ENCODE measurements at places on chromosomes 13 and 19.

- no peak for DNase-seq
These were observed 6.3 kb upstream of the PNMA8C start for GRCh38 chr19:46435009-46435408.

DNA sequence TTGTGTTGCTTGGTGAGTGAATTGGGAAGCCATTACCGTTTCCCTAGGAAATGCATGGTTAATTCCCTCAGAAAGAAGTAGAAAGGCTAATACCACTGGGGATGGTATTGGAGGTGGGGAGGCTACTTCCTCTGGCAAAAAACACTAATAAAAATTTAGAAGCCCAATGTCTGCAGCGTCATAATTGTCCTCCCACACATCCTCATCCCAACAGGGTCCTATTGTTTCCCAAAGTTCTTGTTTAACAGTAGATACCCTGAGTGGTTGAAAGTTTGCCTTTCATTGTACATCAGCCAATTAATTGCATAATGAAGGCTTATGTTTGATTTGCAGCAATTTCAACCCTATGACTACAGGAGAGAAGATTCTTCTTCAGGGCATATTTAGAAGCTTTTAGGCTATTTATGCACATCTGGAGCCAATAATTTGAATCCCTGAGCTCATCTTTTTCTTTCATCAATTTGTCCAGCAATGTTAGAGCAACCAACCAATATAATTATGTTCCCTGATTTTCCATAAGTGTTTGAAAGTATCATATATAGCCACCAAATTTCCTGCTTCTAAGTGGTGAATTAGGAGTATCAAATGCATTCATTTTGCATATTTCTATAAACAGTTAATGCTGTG is 491.0 kb downstream of the SLITRK5 start:
- DNase-seq: no peak

DNA sequence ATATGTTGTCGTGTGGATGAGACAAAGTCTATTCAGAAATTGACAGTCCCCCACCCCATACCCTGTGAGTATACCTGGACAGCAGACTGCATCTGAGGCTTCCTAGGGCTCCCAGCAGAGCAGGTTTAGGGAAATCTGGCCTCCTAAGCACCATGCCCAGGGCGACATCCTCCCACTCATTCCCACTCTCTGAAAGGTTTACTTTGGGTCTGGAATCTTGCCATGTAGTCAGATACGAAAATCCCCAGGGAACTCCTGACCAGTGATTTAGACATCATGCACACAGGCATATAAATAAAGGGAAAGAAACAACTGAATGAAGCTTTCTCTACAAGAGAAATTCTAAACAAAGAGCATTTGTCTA is 717 bp upstream of the NALCN start:
- DNase-seq: no peak

GRCh38 chr19:6528544-6529121 is 2.2 kb upstream of the TNFSF9 start:
- DNase-seq: peak; percentile 35

- no peak for DNase-seq
These were observed 171.7 kb upstream of the KLF12 start for GRCh38 chr13:74305876-74306275.

GRCh38 chr19:57031106-57031505 is 88.7 kb upstream of the USP29 start:
- no peak for DNase-seq

GRCh38 chr13:110850006-110850405 is 64.9 kb downstream of the ANKRD10 start:
- no peak for DNase-seq

DNA sequence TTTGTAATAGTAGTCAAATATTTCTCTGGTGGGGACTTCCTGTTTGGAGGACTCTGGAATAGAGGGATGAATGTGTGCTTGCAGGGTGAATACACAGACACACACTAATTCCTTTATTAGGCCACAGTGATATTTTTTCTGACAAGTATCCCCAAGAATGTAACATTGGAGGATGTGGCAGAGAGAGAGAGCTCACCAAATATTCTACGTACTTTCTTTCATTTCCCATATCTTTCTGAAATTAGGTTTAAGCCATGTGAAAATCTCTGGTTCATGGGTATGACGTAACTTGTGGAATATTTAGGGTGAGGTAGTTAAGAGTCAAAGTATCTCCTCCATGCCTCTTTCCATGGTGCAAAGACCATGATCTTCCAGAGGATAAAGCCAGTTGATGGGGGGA is 463.4 kb downstream of the DIAPH3 start:
- DNase-seq: no peak

GRCh38 chr13:98749501-98749900 is 3.0 kb downstream of the SLC15A1 start:
- DNase-seq: no peak

- DNase-seq: no peak
These were observed 8.7 kb downstream of the HOMER3 start for GRCh38 chr19:18932216-18932841.

GRCh38 chr13:35810321-35810720 is 320.9 kb downstream of the DCLK1 start:
- no peak for DNase-seq

- no peak for DNase-seq
These were observed 219.6 kb downstream of the RAP2A start for GRCh38 chr13:97653443-97654140.

- DNase-seq: no peak
These were observed 11.5 kb upstream of the WBP4 start for GRCh38 chr13:41049480-41050440.

- DNase-seq: no peak
These were observed 379.8 kb downstream of the TBC1D4 start for GRCh38 chr13:75102001-75102716.

GRCh38 chr13:91459485-91459884 is 61.1 kb downstream of the GPC5 start:
- no peak for DNase-seq

GRCh38 chr13:81664872-81665271 is 1323.9 kb upstream of the SPRY2 start:
- no peak for DNase-seq

GRCh38 chr13:99743094-99743493 is 228.5 kb downstream of the ZIC5 start:
- no peak for DNase-seq

- no peak for DNase-seq
These were observed 128.0 kb downstream of the TRPC4 start for GRCh38 chr13:37741536-37741935.

DNA sequence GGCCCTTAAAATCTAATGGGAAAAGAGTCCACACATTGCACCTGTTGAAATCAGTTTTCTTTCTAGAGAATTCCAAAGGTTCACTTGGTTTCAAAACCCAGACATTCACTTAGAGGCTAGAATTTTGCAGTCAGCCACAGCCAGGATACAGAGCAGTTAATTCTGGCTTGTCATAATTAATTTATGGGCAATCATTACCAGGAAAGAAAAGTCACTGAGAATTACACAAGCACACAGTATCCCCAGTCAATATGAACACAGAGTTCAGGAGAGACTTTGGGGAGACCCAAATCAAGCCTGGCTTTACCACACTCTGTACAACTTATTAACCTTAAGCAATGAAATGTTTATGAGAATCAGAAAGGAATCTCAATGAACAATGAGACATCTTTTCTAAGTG is 224.3 kb upstream of the SOX21 start:
- DNase-seq: no peak

DNA sequence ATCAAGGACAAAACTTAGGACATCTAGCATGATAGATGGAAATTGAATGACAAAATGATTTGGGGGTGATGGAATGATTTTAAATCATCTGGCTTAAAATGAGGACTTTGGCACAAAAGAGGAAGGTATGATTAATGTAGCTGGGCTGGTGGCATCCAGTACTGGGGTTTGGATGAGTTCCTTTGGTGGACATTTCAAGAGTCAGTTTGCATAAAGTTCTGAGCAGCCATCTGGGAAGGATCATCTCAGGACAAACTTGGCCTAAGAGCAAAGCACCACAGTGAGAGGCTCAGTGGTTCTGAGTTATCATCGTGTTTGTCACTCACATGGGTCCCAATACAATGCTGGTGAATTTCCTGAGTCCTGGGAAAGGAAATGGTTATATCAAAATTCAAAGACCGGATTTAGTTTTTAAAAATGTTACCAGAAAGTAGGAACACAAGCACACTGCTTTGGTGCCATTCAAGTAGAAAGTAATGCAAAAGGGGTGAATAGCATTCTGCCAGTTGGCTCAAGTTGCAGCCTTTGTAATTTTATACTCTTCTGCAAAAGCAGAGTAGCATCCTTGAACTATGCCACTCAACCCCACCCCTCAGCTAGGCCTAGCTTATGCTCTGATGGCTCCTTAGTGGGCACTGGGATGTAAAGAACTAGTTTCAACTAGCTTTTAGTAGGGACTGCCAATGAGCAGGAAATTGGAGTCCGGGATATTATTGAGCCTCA is 219.0 kb downstream of the COG6 start:
- DNase-seq: no peak

GRCh38 chr19:55392820-55393761 is 7.4 kb downstream of the RPL28 start:
- no peak for DNase-seq

DNA sequence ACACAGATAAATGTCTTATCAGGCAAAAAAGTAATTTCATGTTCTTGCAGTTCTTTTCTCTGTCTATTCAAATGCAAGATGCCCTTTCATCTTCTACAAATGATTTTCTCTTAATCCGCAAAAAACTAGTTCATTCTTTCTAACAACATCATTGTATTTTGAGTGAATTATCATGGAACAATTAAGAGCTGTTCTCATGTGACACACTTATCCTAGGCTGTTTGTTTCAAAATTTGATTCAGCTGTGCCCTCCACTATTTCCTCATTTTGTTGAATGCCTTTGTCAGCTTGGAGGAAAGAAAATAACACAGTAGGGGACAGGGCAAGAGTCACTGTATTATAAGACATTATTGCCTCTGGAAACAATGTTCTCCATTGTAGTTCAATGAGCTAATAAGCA is 396.9 kb downstream of the KCTD12 start:
- peak; percentile 32 for DNase-seq

DNA sequence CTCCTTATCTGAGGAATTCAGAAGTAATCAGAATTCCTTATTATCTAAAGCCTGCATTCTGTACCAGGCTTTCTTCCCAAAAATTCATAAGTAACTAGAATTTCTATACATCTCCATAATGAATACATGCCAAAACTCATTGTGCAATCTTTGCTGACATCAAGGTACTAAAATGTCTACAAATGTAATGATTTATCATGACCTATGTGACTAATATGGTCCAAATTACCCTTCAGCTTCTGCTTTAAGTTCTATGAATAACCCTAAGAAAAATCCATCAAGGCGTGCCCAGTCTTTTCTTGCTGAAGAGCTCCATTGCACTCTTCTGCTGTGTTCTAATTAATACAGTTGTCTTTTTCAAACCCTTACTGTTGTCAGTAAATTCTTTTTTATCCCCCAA is 58.5 kb upstream of the SLITRK1 start:
- DNase-seq: no peak

GRCh38 chr19:28553764-28554163 is 659.2 kb downstream of the UQCRFS1 start:
- no peak for DNase-seq

DNA sequence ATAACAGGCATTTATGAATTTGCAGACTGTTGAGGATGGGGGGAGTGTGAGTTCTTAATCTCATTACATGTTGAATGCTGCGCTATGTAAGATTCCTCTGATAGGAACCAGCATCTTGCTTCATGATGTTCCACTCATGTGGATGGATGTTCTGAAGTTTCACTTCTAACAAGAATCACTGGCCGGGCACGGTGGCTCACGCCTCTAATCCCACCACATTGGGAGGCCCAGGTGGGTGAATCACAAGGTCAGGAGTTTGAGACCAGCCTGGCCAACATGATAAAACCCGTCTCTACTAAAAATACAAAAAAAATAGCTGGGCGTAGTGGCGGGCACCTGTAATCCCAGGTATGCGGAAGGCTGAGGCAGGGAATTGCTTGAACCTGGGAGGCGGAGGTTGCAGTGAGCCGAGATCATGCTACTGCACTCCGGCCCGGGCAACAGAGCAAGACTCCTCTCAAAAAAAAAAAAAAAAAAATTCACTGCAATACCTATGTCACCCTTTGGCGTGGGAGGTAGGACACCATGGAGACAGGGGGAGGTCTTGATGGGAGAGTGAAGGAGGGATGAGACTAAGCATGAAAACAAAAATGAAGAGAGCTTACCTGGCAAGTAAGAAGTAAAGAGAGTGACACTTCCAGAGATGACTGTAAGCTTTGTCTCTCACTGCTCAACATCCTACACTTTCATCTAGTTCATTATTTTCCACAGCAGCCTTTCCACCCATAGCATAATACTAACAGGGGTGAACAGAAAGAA is 133.0 kb downstream of the DCT start:
- no peak for DNase-seq

DNA sequence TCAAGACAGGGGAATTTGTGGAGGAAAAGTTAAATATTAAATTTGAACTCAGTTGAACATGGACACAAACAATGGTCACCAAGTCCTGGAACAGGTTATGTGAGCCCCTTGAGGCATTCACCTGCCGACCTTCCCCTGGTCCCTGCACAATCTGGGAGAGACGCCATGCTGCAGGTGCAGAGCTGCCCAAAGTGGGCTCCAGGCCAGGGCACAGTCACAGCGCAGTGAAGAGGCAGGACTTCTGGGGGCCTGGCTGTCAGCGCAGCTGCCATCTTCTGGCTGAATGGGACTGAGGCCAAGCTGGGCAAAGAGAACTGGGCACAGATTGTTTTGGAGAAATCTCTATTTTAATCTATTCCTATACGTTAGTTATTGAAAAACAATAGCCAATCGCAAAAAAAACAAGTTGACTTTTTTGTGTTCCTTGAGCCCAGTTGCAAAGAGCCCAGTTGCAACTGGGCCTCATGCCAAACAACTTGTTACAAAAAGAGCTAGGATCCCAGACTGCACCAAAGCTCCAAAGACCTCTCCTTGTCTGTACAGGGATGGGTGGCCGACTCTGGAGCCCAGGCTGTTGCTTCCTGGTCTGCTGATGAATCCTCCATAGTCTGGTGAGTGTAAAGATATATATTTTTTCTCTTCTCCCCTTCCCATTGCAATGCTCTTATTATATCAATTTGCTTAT is 1.2 kb upstream of the ZNF626 start:
- no peak for DNase-seq

DNA sequence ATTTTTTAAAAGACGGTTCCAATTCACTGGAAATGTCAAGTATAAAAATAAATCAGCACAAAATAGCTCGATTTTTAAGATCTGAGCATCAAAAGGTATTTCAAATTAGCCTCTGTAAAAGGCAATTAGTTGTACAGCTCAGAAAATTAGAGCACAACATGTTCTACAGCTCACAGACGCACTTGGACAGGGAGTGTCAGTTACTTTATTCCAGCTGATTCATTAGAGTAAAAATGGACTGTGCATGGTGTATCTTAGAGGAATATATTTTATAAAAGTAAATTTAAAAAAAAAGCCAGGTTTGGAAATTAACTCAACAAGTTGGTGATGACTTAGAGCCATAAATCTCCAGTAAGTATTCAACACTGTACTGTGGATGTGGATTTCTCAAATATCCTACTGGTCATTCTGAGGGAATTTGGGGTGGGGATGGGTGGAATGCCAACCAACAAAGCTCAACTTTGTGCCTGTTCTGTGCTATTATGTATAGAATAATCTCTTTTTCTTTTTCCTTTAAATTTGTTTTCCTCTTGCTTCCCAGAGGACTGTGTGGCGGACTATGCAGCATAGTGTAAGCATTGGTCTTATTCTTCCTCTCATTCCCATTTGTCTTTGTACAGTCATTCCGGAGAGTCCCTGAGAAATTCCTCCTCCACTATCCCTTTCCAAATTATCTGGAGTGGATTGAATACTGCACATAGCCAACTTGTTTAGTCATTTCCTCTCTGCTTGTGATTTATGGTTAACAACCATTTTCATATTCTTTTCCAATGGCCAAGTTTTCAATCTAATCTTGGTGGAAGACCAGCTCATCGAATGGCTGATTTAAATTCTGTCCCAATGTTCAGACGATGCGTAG is 169.3 kb downstream of the DCT start:
- DNase-seq: peak; percentile 44

GRCh38 chr19:14021474-14021873 is 6.5 kb upstream of the RLN3 start:
- DNase-seq: no peak
